Left kidney (tissue), 8 donors: ENCODE measurements at places on chromosomes 16 and 17.

GRCh38 chr17:61248399-61248798 lies 151.2 kb upstream of the TBX2 start:
- DNase-seq: no peak

DNA sequence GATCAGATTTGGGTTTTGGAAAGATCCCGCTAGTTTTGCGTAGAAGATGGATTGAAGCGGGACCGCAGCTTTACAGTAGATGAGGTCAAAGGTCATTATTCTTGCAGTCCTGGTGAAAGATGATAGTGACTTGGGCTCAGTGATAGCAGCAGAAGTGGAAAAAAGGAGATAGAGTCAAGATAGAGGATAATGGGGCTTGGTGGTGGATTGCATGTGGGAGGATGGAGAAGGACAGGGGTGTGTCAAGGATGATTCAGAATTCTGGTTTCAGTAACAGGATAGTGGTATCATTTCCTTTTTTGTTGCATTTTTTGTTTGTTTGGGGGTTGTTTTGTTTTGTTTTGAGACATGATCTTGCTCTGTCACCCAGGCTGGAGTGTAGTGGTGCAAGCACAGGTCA lies 28.7 kb downstream of the CHD9NB start:
- DNase-seq: no peak

DNA sequence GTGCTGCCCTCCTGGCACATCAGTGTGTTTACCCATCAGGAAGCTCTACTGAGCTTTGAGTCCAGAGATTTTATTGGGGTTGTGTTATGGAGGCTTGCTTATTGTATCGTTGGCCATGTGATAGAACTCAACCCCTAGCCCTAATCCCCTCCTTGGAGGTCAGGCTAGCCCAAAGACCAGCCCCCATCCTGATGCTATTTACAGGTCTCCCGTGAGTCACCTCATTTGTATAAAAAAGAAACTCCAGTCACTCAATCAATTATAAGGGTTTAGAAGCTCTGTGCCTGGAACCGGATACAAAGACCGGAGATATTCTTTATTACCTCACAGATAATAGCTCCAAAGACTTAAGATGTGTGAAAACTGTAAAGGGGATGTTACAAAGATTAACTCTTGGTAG lies 405.9 kb downstream of the CNTNAP4 start:
- no peak for DNase-seq

- no peak for DNase-seq
Observed at GRCh38 chr16:87471278-87472141, 21.3 kb downstream of the ZCCHC14 start.

DNA sequence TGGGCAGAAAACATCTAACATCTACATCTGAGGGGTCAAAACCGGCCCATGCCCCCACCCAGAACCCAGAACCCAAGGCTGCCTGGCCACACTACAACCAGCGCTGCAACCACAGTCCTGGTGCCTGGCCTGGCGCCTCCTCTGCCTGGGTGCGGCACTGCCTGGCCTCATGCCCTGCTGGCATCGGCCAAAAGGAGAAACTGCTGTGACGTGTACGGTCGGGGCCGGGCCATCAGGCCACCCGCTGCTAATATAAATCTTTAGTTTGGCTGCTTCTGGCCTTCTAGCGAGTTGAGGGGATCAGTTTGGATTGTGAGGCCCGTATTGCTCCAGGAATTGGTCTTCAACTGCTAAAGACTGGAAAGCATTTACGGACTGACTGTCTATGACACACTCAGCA lies 22.8 kb downstream of the TMEM204 start:
- no peak for DNase-seq

DNA sequence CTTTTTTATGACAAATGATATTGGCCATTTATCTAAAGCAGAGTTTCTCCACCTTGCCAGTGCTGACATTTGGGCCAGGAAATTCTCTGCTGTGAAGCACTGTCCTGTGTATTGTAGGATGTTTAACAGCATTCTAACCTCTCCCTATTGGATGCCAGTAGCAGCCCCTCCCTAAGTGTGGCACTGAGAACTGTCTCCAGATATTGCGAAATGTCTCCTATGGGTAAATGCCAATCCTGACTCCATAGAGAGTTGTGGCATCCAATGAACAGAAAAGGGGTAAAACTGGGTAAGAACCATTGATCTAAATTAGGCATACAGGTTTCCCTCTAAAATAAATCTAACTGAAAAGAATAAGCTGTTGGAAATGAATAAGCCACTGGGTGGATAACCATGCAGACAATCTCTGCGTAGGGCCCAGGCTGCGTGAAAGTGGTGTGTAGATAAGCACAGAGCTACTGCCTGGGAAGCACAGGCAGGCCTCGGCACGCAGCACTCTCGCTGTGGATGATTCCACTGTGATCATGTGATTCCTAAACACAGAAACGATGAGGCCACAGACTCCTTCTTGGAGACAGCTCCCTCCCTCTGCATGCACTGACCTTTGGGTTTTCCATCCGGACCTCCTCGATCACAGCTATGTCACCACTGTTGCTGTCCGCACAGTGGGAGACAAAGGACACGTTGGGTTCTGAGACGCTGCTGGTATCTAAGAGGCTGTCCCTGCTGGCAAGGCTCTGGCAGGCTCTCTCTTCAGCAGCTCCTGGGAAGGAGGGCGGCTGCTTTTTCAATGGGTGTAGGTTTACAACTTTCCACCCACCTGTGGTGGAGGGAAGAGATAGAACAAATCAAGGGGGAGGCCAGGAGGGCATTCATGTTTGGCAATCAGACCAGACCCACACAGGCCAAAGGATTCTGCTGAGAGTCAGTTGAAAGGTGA lies 44.1 kb downstream of the GTF3C1 start:
- DNase-seq: no peak

- DNase-seq: no peak
Observed at GRCh38 chr16:21001262-21001661, 100.7 kb downstream of the LYRM1 start.

DNA sequence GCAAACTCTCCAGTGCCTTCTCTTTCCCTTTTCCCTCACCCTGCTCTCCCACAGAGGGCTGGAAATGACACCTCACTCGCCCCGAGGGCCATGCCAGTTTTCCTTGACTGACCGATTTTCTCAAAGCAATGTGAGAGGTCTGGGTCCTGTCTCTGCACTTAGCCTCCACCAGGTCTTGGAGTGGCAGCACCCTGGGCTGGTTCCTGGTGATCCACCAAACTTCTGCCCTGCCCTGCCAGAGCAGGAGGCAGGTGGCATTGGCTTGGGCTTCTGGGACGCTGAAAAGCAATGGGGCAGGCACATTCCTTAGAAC lies 97.5 kb downstream of the RAB11FIP4 start:
- DNase-seq: no peak
